AML-193 (cell line): ENCODE measurements at places on chromosomes 16 and 17.
A peak's percentile ranks its signal among the peaks of the same experiment; 100 is the strongest.

DNA sequence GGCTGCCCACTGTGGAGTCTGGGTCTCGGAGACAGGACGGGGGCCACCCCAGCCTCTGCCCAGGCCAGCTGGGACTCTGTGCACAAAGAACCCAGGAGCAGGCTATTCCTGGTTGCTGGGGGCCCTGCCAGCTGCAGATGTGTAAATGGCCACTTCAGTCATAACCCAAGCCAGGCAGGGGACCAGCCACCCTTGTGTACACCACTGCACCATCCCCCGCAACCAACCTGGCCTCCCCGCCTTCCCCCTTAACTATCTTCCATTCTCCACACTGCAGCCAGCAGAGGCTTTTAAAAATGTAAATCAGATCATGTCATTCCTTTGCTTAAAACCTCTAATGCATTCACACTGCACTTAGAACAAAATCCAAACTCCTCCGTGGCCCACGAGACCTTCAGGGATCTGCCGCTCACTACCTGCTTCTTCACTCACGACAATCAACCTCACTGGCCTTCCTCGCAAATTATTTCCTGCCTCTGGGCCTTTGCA, 28.3 kb downstream of the RTN4RL1 start:
- no peak for DNase-seq

DNA sequence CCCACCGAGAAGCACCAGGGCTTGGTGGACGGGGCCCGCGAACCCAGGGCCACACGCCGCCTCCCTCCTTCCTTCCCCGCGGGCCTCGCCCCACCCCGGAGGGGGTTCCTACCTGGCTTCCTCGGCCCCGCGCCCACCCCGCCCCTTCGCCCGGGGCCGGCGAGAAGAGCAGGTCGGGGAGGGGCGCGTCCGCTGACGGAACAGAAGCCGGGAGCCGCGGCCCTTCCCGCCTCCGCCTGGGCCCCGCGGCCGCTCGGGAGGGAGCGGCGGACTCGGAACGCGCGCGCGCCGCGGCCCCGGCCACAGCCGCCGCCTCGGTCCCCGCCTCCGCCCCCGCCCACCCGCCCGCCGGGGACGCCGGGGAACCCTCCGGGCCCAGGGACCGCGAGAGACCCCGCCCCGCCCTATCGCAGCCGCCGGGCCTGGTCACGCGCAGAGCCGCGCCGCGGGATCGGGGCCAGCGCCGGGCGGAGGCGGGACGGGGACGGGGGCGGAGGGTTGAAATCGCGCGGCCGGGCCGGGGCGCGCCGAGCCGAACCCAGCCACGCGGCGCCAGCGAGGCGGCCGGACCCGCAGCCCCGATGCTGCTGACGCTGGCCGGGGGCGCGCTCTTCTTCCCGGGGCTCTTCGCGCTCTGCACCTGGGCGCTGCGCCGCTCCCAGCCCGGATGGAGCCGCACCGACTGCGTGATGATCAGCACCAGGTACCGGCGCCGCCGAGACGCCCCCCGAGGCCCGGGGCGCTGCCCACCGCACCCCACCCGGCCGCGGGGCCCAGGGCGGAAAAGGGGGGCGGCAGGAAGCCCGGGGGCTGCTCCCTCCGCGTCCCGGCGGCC, at the start of gene TLCD3A:
TLCD3A (plus strand) TSS at position 530 of the 835 bp plus-strand sequence; CDS start at position 582, 52 bp downstream.
- no peak for DNase-seq

DNA sequence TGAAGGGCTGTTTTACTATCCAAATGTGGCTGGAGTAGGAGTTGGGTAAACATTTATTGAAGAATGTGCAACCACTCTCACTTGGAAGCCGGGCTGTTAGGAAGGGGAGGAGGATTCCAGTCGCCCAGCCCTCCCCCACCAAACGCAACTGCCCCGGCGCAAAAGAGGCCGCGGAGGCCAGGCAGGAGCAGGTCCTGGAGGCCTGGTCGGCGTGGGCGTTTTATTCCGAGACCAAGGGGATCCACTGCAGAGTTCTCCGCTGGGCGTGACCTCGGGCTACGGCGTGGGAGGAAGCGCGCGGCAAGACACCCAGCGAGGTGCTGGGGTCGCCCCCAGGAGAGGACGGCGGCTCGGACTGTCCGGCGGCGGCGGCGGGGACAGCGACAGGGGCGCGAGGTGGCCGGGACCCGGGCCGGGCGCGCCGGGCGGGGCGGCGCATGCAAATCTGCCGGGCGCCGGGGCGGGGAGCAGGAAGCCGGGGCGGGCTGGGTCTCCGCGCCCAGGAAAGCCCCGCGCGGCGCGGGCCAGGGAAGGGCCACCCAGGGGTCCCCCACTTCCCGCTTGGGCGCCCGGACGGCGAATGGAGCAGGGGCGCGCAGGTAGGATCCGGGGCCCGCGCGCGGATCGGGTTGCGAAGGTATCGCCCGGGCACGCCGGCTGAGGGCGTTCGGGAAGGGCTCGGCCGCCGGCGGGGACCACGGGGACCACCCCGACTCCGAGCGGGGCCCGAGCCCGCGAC, at the start of gene IL4R:
IL4R (plus strand) TSS at position 553 of the 739 bp plus-strand sequence. CDS start 26,230 bp downstream, outside the sequence.
- peak; percentile 11 for DNase-seq

DNA sequence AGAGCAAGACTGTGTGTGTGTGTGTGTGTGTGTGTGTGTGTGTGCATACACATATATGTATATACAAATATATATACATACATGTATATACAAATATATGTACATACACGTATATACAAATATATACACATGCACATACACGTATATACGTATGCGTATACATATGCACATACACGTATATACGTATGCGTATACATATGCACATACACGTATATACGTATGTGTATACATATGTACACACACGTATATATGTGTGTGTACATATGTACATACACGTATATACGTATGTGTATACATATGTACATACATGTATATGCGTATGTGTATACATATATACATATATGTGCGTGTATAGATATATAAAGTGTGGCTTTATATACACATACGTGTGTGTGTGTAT, 31.4 kb downstream of the SPHK1 start:
- DNase-seq: no peak

DNA sequence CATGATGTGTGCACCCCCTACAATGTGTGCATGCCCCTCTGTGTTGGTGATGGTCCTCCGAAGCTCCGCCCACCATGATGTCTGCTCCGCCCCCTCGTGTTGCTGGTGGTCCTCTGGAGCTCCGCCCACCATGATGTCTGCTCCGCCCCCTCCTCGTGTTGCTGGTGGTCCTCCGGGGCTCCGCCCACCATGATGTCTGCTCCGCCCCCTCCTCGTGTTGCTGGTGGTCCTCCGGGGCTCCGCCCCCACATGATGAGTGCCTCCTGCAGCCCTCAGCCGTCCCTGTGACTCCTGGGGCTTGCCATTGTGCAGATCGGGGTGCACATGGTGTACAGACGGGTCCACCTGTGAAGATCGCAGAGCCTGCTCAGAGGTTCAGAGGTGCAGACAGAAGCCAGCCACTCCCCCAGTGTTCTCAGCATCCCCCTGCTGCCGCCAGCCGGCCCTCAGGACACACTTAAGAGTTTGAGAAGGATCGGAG, 129.1 kb upstream of the CHMP6 start:
- DNase-seq: no peak

DNA sequence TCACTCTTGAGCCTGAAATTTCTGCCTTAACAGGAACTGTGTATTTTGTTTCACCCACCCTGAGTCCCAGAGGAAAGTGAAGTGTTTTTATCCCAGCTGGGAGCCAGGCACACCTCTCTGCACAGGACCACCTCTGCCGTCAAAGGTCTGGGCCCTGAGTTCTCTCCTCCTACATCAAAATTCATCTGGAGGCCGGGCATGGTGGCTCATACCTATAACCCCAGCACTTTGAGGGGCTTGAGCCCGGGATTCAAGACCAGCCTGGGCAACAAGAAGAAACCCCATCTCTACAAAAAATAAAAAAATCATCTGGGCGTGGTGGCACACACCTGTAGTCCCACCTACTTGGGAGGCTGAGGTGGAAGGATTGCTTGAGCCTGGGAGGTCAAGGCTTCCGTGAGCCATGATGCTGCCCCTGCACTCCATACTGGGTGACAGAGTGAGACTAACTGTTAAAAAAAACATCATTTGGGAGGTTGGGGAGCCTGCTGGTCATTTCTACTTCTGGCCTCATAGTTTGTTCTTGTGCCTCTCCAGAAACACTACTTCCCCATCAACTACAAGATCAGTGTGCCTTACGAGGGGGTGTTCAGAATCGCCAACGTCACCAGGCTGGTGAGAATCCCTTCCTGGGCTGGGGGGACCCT, 9.8 kb downstream of the IL34 start:
- DNase-seq: no peak

DNA sequence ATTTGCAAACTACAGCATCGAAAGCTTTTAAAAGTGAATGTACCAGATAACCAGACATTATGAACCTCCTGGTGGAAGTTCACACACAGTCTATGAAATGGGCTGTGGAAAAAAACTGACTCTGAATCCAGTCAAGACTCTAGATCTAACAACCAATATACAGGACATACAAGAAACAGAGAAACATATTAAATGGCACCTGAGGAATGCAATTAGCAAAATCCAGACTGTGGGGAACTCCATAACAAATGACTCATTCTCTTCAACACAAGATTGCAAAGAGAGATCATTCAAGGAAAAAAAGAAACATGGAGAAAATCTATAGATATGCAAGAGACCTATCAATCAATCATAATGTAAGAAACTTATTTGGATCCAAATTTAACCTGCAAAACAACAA, 119.0 kb downstream of the MYO1D start:
- DNase-seq: no peak
